Activated CD4-positive, alpha-beta T cell treated with anti-CD3 and anti-CD28 coated beads, Interleukin-2, Interleukin-6, amounts not matched to agents 100 ng/mL and 50 ng/mL, durations not matched to agents 16 hours and 8 hours (primary cell): ENCODE measurements at places on chromosomes 5 and 9.

GRCh38 chr5:173850659-173851058, 37.5 kb upstream of the CPEB4 start:
- DNase-seq: no peak

- DNase-seq: peak; percentile 26
Observed at GRCh38 chr5:78300464-78301045, 6.1 kb upstream of the AP3B1 start.

DNA sequence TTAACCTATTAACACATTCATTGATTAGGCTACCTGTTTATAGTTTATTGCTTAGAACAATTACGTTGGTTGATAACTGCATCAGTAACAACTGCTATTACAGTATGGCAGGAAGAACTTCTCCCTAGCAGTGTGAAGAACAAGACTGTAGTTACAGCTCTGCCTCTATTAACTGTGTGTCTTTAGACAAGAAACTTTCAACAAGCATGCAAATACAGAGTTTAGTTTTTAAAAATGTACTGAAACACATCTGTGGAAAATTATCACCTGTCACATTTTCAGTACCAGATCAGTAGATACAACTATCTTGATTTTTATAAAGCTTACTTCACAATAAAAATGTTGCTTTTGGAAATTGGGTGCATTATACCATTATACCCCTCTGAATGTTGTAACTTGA, 22.2 kb downstream of the ELL2 start:
- no peak for DNase-seq

- DNase-seq: peak; percentile 36
Observed at GRCh38 chr9:806285-807156, 35.0 kb upstream of the DMRT1 start.

GRCh38 chr9:93580654-93581380, 4.4 kb downstream of the PHF2 start:
- no peak for DNase-seq

DNA sequence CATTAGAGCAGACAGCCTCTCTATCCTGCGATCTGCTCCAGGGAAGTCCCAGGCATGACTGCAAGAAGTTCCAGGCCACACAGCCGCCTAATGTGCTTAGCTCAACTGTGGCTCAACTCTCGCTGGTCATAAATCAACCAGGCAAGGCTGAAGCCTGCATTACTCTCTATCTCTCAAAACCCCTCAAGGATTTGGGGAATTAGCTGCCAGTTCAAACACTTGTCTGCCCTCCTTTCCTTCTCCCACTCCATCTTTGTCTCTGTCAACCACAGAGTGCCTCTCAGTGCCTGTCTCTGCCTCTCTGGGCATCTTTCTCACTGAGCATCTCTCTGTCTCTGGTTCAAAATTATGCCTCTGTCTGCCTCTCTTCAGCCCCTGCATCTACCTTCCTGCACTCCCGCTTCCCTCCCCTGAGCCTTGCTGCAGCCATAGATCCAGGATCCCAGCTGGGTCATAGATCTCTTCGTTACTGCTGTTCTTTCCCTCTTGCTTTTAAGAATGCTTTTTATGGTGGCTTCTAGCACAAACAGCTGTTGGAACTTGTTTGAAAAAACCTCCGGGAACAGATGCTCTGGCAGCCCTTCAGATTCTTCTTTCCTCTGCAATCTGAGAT, 27.9 kb upstream of the GALNT10 start:
- DNase-seq: no peak

- no peak for DNase-seq
Observed at GRCh38 chr5:318341-318897, 3.1 kb upstream of the AHRR start.

- DNase-seq: no peak
Observed at GRCh38 chr5:35876454-35876853, 19.8 kb downstream of the IL7R start.

- no peak for DNase-seq
Observed at GRCh38 chr9:126957687-126958053, 43.1 kb downstream of the RALGPS1 start.

DNA sequence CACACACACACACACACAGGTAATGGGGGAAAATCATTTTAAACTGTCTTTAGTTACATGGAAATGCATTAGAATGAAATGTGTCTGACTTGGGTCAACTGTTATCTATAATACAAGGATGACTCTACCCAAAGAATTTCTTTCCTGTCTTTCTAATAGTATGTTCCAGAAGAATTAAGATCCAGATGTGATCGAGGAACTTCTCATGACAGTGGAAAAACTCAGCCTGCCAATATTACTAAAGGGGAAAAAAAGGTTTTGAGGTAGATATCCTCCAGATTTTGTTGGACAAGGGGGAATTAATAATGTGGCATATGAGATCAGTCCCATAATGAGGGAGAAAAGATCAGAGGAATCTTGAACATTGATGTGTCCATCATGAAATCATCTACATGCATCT, 190.6 kb upstream of the MAP3K1 start:
- DNase-seq: no peak

DNA sequence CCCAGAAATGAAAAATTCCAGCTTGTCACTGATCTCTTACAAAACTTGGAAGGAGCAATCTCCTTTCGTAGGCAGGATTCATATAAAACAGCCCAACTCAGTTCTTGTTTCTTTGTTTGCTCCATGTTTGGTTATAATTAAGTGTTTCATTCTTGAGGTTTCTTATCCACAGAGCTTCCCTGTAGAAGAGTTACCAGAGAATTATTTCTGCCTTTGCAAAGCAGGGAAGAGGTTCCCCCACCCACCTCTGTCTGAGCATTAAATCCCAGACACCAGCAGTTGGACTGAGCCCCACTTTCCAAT, 34.1 kb upstream of the RAI14 start:
- DNase-seq: no peak

DNA sequence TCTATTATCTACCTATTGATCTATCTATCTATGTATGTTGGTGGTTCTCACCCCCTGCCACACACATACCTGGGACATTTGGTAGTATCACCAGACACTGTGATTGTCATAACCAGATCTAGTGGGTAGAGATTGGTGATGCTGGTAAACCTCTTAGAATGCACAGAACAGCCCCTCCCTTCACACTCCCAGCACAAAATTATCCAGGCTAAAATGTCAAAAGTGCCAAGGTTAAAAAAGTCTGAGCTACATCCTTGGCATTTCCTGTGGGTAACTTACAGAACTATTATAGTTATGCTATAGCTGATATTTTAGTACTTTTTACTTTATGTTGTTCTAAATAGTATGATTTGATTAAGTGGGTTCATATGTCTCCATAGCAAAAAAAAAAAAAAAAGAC, 151.0 kb downstream of the FER start:
- DNase-seq: no peak

GRCh38 chr5:53994148-53994547, 316.2 kb downstream of the ARL15 start:
- DNase-seq: peak; percentile 5

- DNase-seq: peak; percentile 42
Observed at GRCh38 chr5:149860801-149861322, 83.7 kb downstream of the PDE6A start.

DNA sequence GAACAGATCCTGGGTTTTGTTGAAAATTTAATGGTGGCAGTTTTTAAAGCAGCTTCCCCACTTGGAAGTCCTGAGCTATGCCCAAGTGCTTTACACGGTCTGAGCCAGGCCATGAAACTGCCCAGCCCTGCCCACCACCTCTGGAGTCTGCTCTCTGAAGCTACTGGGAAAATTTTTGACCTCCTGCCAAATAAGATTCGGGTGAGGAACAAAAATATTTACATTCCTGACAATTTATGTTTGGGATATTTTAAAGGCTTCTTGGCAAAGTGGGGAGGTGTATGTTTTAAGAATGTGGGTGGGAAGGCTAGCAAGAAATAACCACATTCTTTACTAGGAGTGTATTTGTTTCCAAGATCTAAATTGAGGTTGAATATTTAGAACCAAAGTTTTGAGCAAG, 50.0 kb downstream of the HACD4 start:
- no peak for DNase-seq

GRCh38 chr9:120707170-120707569, 7.1 kb downstream of the MEGF9 start:
- no peak for DNase-seq

DNA sequence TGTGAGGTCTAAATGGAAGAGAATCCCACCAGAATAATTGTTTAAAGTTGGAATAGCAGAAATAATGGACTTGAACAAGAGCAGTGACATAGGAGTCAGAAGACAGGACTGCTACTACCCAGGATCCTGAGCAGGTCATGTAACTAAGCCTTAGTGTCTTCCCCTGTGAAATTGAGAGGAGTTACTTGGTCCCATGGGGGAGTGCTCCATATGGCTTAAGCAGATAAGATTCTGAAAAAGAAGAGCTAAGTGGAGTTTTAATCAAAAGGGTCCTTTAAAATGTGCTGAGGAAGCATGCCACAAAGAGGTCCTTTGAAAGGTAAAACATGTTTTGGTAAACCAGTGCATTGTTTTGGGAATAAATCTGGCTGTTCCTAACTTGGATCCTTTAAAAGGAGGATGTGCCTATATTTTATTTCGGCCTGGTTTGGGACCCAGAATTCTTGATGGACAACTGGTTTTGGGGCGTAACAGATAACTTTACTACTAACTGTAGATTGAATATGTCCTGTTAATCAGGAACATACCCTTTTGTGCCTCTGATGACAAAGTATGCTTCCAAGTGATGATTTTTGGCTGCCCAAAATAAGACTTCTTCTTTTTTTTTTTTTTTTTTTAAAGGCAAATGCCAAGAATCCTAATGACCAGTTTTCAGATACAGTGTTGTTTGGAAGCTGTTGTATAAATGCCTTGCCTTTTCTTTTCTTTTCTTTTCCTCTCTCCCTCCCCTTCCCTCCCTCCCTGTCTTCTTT, 5.7 kb downstream of the RCL1 start:
- DNase-seq: no peak

- DNase-seq: peak; percentile 39
Observed at GRCh38 chr5:81556809-81557208, 162.9 kb upstream of the ACOT12 start.

- no peak for DNase-seq
Observed at GRCh38 chr9:134830926-134831720, 49.5 kb upstream of the FCN2 start.

DNA sequence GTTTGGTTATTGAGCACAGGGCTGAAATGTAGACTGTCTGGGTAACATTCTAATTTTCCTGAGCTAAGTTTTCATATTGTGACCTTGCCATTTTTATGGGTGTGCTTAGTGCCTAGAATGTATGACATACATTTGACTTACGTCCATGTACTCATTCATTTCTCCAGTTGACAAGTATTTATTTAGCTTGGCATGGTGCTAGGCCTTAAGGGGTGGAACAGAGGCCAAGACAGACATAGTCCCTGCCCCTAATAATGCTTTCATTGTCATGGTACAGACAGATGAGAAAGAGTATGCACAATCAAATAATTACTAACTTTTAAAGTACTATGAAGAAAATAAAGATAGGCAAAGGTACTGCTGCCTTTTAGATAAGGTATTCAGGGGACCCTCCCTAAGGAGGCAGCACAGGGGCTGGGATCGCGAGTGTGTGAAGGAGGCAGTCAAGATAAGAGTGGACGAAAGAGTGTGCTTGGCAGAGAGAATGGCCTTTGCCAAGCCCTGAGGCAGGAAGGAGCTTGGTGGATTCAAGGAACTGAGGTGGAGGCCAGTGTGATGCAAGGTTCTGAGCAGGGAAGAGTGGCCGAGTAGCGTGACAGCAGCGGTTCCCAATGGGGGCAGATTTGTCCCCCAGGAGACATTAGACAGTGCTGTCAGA, 128.0 kb downstream of the PIP5K1B start:
- DNase-seq: no peak

DNA sequence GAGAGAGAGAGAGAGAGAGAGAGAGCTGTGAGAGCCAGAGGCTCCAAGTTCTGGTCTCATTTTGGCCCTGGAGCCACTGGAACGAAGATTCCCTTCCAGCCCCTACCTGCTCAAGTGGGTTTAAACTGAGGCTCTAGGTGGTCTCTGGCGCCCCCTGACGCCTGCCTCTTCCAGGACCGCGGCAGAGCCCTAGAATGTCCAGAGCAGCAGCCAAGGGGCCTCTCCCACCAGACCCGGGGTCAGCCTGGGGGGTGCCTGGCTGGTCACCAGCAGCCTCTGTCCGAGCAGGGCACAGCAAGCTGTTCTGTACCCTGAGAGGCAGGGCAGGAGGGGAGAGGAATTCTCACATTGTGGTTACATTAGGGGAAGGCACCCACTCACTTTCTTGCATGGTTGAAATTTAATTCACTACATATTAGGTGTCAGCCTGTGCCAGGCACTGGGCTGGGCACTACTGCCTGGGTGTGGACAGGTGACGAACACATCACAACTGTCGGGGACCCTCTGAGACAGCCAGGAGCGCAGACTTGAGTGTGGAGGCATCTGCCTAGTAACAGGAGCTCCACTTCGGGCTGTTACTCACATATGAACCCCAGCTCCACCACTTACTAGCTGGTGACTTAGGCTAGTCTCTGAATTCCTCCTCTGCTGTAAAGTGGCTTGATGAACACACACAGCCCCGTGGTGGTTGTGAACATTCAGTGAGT, 44.5 kb downstream of the AMBP start:
- no peak for DNase-seq

DNA sequence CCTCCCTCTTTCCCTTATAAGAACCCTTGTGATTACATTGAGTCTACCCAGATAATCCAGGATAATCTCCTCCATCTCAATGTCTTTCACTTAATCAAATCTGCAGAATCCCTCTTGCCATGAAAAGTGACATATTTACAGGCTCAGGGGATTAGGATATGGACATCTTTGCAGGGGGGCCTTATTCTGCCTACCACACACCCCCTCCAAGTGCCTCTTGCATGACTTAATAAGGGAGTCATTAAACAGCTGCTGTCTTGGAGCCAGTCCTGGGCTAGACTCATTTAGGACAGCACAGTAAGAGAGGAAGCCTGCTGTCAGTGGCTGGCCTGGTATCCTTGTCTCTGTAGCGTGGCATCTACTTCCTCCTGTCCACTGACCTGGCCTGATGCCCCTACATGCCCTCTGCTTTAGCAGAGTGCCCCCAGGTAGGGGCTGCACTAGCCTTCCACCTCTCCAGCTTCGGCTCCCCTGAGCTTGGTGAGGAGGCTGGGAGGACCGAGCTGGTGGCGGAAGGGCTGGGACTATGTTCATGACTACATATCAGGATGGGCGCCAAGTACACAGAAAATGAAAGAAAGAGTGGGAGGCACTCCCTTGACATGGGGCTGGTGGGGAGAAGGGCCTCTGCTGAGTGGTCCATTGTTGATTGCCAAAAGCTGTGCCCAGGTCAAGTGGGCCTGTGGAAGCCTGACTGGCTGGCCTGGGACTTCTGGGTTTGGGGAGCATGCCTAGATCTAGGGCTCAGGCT, 17.2 kb downstream of the ENHO start:
- no peak for DNase-seq

DNA sequence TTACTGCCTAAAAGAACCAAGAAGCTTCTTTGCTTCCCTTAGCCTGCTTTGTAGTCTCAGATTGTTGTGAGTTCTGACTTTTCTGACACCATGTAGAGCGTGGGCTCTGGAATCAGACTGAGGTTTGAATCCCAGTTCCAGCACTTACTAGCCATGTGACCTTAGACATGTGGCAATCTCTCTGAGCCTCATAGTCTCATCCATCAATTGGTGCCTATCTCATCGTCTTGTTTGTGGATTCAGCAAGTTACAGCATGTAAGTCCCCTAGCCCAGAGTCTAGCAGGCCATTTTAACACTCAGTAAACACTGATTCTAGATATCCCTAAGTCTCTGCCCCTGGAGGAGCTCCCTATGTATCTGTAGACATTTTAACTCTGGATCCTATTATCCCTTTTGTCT, 94.7 kb downstream of the ANGPTL2 start:
- DNase-seq: no peak

- DNase-seq: no peak
Observed at GRCh38 chr5:110345623-110346022, 380.8 kb downstream of the TMEM232 start.

- peak; percentile 42 for DNase-seq
Observed at GRCh38 chr9:129225815-129226214, 47.8 kb upstream of the IER5L start.
